Dermis microvascular lymphatic vessel endothelial cell (primary cell): ENCODE measurements at places on chromosomes 1 and 21.

DNA sequence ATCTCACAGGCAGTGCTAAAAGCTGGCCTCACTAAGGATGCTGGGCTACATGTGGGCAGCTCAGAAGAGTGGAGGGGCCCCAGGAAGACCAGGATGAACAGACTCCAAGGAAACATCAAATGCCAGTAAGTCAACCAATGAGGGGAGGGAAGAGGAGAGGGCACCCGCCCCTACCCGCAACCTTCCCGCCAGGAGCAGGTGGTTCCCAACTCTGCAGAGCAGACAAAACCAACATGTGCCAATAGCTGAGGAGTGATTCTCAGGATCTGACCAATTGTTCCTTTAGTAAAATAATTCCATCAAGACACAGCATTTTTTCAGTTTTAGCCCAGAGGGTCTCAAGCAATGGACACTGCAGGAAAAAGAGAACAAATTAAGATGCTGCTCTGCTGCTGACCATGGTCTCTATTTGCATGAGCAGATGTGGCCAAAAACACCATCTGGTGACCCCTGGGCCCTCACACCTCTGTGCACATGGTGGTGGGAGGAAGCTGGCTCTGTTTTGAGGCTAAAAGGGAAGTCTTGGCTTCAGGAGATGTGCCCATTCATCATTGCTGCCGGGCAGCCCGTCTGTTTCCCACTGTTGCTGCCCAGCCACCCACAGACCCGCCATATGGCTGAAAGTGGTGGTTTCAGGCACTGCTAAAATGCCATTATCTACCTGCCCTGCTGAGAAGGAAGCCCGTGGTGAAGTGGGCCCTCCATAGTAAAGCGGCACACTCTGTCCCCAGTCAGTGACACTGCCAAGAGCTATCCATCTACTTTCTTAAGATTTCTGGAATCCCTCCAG, 231.8 kb downstream of the KCNH1 start:
- DNase-seq: no peak

GRCh38 chr1:202210385-202210784, 16.8 kb downstream of the LGR6 start:
- DNase-seq: no peak

DNA sequence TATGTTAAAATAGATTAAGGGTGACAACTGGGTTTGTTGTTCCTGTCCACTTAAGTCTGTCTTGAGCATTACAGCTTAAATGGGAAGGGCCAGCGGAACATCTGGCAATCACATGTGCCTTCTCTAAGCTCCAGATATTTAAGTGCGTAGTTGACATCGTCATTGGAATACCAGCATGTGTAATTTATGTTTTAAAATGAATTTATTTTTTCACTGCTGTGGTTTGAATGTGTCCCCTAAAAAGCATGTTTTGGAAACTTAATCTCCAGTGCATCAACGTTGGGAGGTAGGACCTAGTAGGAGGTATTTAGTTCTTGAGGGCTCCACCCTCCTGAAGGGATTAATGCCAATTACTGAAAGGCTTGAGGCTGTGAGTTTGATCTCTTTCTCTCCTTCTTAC, 13.4 kb downstream of the ZCCHC17 start:
- DNase-seq: no peak

- DNase-seq: no peak
Measured at GRCh38 chr21:38987633-38988508, 182.1 kb downstream of the ETS2 start.

GRCh38 chr21:43207043-43207315, 38.2 kb downstream of the CRYAA start:
- no peak for DNase-seq

- DNase-seq: peak; percentile 62
Measured at GRCh38 chr1:54070171-54070837, 16.9 kb downstream of the TCEANC2 start.

- no peak for DNase-seq
Measured at GRCh38 chr1:83511146-83511726, 487.7 kb downstream of the TTLL7 start.

DNA sequence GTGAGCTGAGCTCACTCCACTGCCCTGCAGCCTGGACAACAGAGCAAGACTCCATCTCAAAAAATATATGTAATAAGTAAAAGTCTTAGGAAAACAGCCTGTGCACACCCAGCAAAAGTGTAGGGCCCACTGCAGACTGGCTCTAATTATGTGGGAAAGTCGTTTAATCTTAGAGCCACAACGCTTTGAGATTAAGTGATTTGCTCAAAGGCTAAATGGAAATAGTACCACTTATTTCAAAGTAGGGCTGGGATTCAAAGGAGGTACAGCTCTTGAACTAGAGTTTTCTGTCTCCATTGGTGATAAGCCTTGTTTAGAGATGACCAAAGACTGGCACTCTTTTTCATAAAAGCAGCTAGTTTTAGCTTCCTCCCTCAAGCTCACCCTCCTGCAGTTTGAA, 2.2 kb downstream of the TACSTD2 start:
- no peak for DNase-seq

GRCh38 chr1:94244816-94245215, 7.4 kb upstream of the ARHGAP29 start:
- DNase-seq: no peak

DNA sequence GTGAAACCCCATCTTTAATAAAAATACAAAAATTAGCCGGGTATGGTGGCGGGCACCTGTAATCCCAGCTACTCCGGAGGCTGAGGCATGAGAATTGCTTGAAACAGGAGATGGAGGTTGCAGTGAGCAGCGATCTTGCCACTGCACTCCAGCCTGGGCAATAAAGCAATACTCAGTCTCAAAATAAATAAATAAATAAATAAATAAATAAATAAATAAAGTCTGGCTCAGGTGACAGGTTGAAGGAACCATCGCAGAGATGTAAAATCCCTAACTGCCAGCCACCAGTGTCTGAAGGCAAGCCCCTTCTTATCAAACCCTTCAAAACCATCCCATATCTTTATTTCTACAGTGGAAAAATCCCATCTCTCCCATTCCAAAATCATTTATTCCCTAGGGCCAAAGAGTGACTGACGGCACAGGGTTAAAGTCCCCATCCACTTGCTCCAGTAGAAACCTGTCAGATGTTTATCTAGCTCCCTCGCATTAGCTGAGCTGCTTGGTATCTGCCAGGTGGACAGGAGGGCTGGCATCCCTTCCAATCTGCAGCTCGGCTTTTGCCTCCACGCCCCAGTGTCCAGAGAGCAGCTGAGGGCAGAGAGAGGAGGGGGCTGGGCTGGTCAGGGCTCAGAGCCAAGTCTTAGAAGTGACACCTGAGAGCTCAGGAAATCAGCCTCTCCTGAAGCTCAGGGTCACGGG, 5.0 kb downstream of the CSRP1 start:
- DNase-seq: no peak

DNA sequence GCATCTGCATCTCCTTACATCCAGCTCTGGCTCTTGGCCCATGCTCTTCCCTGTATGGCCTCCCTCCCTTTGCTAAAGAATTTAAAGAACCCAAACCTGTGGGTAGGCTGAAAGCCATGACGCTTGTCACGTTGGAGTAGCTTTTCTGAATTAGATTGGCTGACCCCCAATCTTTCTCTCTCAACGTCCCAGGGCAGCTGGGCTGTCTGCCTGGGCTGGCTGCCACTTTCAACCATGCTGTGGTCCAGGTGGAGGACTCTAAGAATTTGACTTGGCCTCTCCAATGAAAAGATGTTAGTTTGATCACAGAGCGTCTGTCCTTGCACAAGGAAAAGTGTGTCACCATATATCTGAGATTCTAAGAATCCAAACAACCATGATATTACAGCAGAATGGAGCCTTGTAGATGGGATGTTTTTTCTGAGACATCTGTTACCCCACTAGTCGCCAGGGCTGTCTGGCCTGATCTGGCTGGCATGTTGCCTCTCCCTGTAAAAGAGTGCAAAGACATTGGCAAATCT, 6.5 kb upstream of the IGSF3 start:
- DNase-seq: no peak

GRCh38 chr1:15850471-15851001, 3.0 kb downstream of the SPEN start:
- no peak for DNase-seq

DNA sequence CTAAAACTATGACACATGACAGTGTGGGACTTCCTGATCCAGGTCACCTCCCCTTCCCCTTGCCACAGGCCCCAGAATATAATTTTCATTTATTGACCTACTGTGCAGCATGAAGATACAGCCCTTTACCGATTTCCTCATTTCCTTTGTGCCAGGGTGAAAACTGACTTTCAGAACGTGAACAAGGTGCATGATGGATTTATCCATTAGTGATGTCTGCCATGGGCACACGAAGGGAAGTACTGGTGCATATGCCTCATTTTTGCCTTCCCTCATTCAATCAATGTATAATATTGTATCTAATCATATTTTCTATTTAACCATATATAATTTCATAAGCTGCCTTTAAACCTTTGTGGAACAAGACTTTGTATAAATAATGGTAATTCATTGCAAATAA, 144.4 kb upstream of the WNT4 start:
- DNase-seq: no peak

GRCh38 chr1:200405264-200405663, 4.6 kb downstream of the ZNF281 start:
- DNase-seq: no peak

GRCh38 chr1:241825581-241825980, 22.4 kb upstream of the EXO1 start:
- no peak for DNase-seq

- no peak for DNase-seq
Measured at GRCh38 chr1:7727809-7728471, 43.2 kb upstream of the VAMP3 start.
